IMR-90 (cell line): ENCODE measurements at places on chromosomes 1 and 21. TPM values are rescaled to one million over a fixed set of nuclear protein-coding genes. Genes with fewer than 3 reads are reported as not detected.

The AGT gene
- total RNA-seq, result under 0.01 and 0.18 TPM in 2 replicates

- no peak for DNase-seq
Observed at GRCh38 chr1:119477710-119478109, 29.3 kb upstream of the HSD3B1 start.

The DTL gene
- total RNA-seq, result 16.7 and 19.9 TPM in 2 replicates

- DNase-seq, result no peak
Observed at GRCh38 chr1:45971335-45971734, 161.1 kb downstream of the PIK3R3 start.

The POFUT2 gene
- 18.8 and 23.9 TPM in 2 replicates for total RNA-seq

DNA sequence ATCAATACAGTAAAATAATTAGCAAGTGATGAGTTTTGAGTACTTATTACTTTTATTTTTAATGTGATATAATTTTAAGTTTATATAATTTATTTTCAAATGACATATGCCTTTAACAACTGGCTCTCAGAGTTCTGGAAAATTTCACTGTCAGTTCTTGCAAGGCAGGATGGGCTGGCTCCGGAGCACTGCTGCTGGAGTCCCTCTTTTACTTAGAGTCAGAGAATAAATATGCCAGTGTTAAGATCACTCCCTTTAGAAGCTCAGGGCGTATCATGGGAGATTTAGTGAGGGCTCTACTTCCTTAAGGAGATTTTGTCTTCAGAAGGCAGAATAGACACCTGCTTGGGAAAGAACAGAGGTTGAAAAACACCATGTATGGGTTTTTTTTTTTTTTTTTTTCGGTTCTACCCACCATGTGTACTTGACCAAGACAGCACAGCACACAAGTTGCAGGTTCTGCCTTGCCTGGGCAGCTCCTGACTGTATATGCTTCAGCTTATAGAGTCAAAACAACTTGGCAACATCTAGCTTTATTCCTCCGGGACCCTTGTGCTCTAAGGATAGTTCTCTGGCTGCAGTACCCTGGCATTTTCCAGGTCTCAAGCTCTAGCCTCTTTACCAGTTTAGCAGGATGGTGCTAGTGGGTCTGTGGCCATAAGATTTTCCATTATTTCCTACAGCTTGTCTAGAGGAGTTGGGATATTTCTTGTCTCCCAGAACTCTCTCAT is 29.7 kb upstream of the FMOD start:
- DNase-seq, result no peak

The LRRN2 gene
- not detected in 2 replicates for total RNA-seq

The C1orf94 gene
- total RNA-seq, result not detected in 2 replicates

DNA sequence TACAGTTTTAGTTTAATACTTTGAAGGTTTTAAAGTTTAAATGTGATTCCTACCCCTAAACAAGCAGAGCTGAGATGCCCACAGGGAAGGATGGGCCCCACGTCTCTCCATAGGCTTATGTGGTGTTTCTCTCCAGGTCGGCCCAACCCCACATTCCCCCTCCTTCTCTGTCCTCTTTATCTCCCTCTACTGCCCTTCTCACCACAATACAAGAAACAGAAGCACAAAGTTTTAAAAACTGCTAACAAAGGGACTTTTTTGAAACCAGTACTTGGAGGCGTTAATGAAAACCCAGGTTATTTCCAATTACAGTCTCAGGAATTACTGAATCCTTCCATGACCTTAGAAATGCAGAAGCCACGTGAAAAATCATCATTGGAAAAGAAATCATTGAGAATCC is 324.0 kb downstream of the NTNG1 start:
- no peak for DNase-seq

DNA sequence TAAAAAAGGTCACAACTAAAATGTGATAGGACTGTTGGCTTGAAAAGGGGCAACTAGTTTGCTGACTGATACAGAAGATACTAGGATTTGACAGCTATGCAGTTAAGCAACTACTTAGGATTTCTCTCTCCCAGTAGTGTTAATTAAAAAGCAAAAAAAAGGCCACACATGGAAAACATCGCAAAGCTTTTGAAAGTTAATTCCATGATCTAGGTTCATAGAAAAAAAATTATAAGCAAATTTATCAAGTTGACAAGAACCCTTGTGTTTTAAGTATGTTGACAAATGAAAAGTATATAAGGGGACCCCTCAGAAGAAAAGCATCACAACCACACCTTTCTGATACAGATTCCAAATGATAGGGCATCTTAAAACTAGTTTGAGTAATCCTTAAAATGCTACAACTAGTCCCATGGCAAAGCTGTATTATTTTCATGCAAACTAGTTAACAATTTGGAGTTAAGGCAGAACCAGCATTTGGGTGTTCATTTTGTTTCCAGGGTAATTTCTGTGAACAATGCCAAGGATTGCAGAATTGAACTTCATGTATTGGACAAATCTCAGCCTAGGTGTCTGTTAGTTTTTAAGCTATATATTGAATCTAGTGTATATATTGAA is 4.1 kb downstream of the PNRC2 start:
- DNase-seq, result no peak

- peak; percentile 30 for DNase-seq
Observed at GRCh38 chr1:168623003-168623828, 46.8 kb downstream of the XCL1 start.

DNA sequence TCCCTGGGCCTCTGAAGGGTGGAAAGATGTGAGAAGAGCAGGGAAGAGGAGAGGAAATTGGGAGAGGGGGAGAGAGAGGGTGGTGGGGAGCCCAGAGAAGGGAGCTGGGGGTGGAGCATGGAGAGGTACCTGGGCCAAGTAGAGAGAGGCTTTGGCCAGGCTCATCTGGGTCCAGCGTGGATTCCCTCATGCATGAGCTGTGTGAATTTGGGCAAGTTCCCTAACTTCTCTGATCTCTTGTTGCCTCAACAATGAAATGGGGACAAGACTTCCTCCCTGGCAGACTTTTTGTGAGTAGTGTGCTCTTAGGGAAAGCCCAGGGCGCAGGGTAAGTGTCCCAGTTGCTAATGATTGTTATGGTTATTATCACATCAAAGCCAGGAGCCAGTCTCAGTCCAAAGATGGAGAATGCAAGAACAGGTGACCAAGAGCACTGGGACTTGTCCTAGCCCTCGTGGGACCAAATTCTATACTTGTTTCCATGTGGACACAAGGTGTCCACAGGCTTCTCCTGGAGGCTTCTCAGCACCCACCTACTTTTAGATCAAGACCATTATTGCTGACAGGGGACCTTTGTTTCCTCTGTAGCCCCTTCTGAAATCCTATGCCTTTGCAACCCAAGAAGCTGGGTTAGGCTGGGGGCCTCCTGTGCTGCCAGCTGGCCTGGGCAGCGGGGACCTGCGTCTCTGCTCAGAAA is 13.9 kb downstream of the IL6R start:
- DNase-seq, result no peak

- DNase-seq, result no peak
Observed at GRCh38 chr1:185488808-185489207, 171.8 kb upstream of the IVNS1ABP start.

DNA sequence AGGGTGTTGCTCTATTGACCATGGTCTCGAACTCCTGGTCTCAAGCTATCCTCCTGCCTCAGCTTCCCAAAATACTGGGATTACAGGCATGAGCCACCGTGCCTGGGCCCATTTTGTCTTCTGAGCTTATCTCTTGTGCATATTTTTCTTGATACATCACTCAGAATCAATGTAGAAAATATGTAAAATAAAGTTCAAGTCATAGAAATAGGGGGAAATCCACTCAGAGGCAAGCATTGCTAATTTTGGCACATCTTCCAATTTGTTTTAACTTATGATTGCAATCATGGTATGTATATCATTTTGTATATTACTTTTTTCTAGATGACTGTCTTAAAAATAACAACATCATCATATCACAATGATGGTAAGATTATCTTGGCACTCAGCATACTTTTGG is 21.6 kb downstream of the RIT1 start:
- peak; percentile 66 for DNase-seq

GRCh38 chr1:227899820-227900449 is 47.8 kb downstream of the WNT9A start:
- DNase-seq, result no peak

The ZBTB21 gene
- 12.0 and 13.6 TPM in 2 replicates for total RNA-seq

The SPRR3 gene
- not detected in 2 replicates for total RNA-seq

DNA sequence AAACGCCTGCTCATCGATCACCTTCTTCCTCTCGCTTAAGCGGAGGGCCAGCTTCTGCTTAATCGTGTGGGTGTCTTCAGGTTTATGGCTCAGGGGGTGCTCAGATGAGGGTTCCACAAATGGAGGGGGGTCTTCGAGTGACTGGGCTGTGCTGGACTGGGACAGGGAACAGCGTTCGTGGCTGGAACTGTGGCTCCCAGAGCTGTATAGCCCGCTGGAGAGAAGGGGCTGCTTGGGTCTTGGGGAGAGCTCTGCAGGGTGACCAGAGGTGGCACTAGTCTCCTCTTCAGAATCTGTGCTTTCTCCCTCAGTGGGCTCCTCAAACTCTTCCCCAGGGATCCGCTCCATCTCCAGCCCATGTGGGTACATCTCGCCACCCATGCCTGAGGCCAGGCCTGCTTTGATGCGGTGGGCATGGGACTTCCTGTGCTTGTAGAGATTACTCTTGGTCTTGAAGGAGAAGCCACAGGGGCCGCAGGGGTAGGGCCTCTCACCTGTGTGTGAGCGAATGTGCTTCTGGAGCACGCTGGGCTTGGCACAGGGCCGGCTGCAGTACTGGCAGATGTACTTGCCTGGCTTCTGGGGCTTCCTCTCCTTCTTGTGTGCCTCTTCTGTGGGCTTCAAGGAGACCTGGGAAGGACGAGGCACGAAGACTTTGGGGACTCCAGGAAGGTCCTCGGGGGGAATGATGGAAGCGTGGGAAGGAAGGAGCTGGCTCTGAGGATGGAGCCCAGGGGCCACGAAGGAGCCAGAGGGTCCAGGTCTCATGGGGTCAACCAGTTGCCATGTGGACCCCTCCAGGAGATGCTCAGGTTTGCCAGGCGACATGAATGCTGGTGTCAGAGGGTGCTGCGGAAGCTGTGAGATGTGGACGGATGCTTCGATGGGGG is 99.4 kb upstream of the EDN2 start:
- no peak for DNase-seq

The UBASH3A gene
- not detected in 2 replicates for total RNA-seq

The SNAPIN gene
- total RNA-seq, result 37.2 and 40.9 TPM in 2 replicates

- no peak for DNase-seq
Observed at GRCh38 chr21:38095220-38095619, 161.6 kb upstream of the KCNJ15 start.

DNA sequence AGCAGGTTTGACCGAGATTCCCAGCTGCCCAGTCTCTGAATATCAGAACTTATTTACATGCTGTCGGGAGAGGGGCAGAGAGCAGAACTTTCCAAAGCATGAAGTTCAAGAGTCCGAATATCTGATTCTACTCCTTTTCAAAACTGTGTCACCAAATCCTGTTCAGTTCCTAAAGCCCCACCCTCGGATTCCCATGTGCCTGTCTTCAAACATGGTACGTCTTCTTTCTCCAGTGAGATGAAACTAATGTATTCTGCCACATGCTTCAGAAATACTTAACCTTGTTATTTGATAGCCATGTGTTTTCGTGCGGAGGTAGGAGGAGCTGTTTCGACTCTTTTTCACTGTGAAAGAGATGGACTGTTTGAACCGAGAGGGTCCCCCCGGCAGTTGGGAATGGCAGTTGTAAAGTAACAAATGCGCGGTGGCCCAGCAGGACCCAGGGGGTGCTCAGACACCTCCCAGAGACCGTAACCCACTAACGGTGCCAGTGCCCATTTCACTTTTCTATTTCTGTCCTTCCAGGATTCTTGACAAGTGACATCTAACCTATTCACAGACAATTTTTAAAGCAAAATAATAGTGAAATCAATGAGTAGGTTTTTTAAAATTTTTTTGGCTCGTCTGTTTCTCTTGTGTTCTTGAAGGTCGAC is 67.2 kb downstream of the ZBTB18 start:
- no peak for DNase-seq
